ENCODE measurements at places on chromosomes 6 and 20. TPM values are rescaled to one million over a fixed set of nuclear protein-coding genes. Genes with fewer than 3 reads are reported as not detected.
A peak's percentile ranks its signal among the peaks of the same experiment; 100 is the strongest.

The FANCE gene
- 6.6 TPM for polyA plus RNA-seq

The HLA-DPA1 gene
- polyA plus RNA-seq, result 240 TPM

The CLDN20 gene
- polyA plus RNA-seq, result not detected

The LST1 gene
- polyA plus RNA-seq, result 10.9 TPM

The RIPPLY2 gene
- not detected for polyA plus RNA-seq

DNA sequence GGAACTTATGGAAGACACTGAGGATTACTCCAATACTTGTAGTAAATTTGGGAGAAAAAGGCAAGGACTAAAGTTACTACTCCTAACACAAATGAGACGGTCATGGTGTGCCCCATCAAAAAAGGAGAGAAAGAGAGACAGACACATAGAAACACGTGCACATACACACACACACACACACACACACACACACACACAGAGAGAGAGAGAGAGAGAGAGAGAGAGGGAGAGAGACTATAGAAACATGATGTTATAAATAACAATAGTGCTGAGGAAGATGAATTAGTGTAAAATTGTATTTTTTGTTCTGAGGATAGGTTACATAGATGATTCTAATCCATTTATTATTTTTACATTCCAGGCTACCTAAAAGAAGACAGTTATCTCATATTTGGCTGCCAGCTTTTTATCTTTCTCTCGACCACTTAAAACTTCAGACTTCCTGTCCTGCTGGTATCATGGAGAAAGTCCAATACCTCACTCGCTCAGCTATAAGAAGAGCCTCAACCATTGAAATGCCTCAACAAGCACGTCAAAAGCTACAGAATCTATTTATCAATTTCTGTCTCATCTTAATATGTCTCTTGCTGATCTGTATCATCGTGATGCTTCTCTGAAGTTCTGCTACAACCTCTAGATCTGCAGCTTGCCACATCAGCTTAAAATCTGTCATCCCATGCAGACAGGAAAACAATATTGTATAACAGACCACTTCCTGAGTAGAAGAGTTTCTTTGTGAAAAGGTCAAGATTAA, 10.5 kb downstream of the PLN start:
- H3K4me1 ChIP-seq, result peaks cover 31% of the 10 kb centered on the region
- H3K27ac ChIP-seq, result peak overlapping the region; percentile 73
- peak overlapping the region; percentile 71 for H3K4me3 ChIP-seq
- H3K36me3 ChIP-seq, result peaks cover 5% of the 10 kb centered on the region
- DNase-seq, result peak; percentile 72
- no peaks in the 10 kb centered on the region for H3K27me3 ChIP-seq

DNA sequence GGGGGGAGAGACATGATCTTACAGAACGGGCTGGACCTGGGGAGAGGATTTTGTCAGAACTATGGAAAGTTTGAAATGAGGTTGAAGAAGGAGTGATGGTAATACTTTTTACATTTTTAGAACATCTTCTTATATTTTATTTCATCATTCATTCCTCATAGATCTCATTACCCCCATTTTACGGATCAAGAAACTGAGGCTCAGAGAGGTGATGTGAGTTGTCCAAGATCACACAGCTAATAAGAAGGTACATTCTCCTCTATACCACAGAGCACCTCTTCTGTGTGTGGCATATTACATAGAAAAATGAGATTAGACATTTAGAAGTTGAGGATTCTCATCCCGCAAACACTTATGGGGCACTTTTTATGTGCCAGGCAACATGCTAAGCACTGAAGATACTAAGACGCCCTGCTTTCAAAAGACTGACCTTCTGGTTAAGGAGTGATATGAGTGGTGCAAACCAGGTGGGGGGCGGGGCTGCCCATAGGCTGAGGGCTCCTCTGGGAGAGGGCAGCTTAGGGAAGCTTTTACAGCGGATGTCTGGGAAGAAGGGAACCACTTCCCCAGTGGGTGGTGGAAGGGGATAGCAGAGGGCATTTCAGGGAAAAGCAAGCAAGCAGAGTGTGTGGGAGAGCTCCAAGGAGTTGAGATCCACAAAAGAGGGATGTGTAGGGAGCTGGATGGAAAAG, 17.4 kb upstream of the RNF39 start:
- no peaks in the 10 kb centered on the region for H3K36me3 ChIP-seq
- H3K27me3 ChIP-seq, result peaks cover 58% of the 10 kb centered on the region
- no peak for DNase-seq
- no peak overlapping the region for H3K27ac ChIP-seq
- H3K4me3 ChIP-seq, result no peak overlapping the region
- H3K4me1 ChIP-seq, result no peaks in the 10 kb centered on the region

DNA sequence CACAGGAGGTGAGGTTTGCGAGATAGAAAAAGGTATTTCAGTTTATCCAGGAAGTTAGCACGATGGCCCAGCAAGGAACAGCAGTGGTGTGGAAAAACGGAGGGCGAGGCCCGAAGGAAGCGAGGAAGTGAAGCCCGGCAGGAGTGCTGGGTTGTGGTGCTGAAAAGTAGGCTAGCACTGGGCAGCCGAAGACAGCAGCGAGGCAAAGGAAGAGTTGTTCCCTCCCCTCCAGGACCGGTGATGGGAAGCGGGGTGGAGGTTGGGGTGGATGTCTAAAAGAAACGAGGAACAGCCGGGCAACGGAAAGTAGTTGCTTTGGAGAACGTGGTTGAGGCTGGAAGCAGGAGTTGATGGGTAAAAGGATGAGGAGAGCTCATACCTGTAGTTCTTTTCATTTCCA, 1.4 kb downstream of the METTL24 start:
- H3K4me3 ChIP-seq, result no peak overlapping the region
- H3K36me3 ChIP-seq, result no peaks in the 10 kb centered on the region
- H3K27me3 ChIP-seq, result peaks cover 25% of the 10 kb centered on the region
- peaks cover 3% of the 10 kb centered on the region for H3K4me1 ChIP-seq
- DNase-seq, result no peak
